ENCODE measurements at places on chromosomes 5 and 9.

DNA sequence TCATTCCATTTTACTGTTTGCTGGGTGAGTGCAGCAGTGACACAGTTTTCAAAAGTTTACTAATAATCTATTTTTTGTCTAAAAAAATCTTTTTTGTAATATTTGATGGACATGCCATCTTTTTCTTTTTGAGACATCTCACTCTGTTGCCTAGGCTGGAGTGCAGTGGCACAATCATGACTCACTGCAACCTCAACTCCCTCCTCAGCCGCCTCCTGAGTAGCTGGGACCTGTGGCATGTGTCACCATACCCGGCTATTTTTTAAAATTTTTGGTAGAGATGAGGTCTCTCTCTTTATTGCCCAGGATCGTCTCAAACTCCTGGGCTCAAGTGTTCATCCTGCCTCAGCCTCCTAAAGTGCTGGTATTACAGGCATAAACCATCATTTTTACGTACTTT lies 86.0 kb downstream of the KDM4C start:
- DNase-seq = no peak

- DNase-seq = no peak
Observed at GRCh38 chr5:5360941-5361520, 61.4 kb upstream of the ICE1 start.

- no peak for DNase-seq
Observed at GRCh38 chr9:88587885-88588649, 53.1 kb downstream of the NXNL2 start.

DNA sequence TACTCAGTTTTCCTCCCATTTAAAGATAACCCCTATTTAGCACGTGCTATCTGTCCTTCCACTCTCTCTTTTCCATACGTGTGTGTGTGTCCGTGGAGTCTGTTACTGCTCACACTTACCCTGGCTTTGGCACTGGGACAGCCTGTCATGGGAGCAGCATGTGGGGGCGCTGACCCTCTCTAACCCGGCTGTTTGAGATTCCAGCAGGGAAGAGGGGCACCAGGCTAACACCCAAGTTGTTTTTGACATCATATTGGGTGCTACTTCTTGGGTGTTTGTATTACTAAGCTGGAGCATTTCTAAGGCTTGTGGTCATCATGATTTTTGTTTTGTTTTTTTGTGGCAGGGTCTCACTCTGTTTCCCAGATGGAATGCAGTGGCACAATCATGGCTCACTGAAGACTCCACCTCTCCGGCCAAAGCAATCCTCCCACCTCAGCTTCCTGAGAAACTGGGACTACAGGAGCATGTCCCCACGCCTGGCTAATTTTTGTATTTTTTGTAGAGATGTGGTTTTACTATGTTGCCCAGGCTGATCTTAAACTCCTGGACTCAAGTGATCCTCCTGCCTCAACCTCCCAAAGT lies 56.9 kb upstream of the SIMC1 start:
- DNase-seq = no peak

DNA sequence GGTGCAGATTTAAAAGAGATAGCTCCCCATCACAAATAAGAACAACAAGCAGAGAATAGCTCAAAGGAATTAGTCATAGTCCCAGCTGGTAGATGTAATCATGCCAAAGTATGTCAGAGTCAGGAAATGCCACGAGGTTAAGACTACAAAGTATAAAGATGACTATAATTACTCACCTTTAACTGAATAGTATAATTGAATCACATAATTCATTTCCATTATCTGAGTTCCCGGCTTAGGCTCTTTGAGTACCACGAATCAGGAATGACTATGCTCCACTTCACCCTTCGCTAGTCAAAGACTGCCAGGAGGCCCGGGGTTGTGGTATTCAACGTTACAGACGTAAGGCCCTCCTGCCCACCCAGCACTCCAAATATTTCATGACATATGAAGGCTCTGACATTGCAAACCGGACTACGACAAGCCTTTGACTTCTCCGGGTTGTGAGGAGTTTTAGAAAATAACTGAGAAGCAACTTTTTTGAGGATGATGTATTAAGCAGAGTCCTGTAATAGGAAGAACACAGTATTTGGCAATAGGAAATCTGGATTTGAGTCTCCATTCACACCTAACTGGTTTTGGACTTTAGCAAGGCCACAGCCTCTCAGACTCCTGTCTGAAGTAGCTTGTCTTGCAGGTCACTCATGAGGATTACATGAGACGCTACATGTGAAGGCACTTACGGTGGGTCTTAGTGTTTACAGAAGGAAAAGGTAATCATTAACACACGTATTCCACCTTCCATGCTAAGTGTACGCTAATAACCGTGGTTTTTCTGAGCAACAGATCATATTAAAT lies 64.6 kb downstream of the ENC1 start:
- no peak for DNase-seq

- DNase-seq = no peak
Observed at GRCh38 chr5:9820691-9821449, 190.7 kb upstream of the TAS2R1 start.

Data from activated gamma-delta T cell treated with Interleukin-2 at 50 U/mL for 16 hours (primary cell).